ENCODE measurements at places on chromosomes 12 and 14.

- no peak for DNase-seq
Observed at GRCh38 chr12:23827353-23827752, 122.1 kb downstream of the SOX5 start.

- no peak for DNase-seq
Observed at GRCh38 chr12:47270782-47271664, 191.3 kb upstream of the AMIGO2 start.

- no peak for DNase-seq
Observed at GRCh38 chr14:50978529-50978871, 34.2 kb upstream of the PYGL start.

DNA sequence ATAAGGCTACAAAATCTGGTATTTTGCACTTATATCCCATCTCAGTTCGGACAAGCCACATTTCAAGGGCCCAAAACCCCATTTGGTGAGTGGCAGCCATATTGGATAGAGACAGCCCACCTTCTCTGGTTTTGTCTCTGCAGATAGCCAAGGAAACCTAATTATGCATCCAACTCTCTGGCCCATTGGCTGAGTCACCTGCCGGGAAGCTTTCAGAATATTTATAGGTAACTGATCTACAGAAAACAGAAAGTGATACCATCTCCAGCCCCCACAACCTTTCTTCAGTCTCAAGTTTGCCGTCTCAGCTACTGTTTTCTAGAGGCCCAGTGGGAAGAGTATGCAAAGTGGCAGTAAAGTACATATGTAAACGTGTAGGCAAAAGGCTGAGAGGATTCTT lies 33.7 kb upstream of the PPP1CC start:
- DNase-seq, result no peak

DNA sequence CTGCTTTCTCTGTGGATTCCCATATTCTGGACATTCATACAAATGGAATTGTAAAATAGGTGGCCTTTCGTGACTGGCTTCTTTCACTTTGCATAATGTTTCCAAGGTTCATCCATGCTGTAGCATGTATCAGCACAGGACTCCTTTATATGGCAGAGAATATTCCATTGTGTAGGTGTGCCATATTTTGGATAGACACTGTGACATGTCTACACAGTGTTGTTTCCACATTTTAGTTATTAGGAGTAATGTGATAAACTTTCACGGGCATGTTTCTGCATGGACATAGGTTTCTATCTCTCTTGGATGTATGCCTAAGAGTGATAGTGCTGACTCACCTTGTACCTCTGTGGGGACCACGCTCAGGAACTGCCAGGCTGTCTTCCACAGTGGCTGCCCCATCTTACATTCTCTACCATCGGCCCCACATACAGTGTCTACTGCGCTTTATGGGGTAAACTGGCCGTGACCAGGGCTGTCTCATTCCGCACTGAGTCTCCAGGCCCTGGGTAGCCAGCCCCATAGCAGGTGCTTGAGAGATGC lies 7.1 kb upstream of the KRT84 start:
- no peak for DNase-seq

DNA sequence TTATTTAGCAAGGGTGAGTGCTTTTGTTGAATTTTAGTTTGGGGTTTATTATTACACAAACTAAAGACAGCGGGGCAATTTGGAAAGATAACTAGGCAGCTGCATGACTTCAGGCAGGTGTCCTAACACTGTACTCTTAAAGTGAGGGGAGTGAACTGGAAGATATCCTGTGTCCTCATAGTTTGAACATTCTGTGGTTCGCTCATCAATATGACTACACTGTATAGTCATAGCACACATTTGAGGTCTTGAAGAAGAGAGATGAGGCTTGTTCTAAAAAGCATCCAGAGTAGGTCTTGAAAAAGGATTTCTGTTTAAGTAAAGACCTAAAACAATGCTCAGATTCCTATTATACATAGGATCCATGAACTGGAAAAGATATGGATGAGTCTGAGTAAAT lies 1.7 kb upstream of the MAP3K9 start:
- DNase-seq, result no peak

DNA sequence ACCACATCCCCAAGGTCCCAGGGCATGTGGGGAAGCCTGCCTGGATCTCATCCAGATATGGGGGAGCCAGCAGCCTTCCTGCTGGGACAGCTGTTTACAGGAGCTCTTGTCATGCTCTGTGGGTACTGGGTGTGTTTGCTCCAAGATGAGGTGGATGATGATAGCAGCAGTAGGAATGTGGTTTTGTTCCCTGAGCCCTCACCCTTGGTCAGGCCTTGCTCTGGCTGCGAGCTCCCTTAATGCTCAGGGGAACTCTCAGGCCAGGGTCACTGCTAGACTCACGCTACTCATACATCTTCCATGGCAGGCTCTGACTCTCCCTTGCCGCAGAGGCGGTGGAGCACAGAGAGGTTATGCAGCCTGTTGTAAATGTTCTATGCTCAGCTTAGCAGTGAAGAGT lies 990.3 kb downstream of the AACS start:
- no peak for DNase-seq

GRCh38 chr12:62930546-62931425 lies 4.2 kb downstream of the PPM1H start:
- no peak for DNase-seq

DNA sequence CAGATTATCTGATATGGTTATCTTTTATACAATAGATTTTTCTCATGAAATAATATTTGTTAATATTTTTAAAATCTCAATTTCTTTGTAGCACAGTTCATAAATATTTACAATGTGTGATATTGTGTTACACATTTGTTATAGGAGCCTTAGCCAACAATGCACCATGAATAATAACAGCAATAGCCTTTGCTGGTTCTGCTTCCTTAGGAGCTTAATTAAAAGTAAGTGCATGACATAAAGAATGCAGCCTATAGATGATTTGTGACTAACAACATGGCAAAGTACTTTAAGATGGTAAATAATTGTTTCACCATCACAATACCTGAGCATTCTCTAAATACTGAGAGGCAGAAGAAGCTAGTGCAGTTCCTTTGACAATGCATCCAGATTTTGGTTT lies 156.3 kb upstream of the RASSF8 start:
- no peak for DNase-seq

DNA sequence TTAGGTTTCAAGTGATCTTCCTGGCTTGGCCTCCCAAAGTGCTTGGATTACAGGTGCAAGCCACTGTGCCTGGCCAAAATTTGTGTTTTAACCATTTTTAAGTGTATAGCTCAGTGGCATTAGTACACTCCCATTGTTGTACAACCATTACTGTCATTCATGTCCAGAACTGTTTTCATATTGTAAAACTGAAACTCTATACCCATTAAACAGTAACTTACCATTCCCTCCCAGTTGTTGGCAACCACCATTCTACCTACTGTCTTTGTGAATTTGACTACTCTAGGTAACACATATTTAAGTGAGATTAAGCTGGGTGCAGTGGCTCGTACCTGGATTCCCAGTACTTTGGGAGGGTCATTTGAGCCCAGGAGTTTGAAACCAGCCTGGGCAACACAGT lies 67.3 kb upstream of the KCNH3 start:
- DNase-seq, result no peak

DNA sequence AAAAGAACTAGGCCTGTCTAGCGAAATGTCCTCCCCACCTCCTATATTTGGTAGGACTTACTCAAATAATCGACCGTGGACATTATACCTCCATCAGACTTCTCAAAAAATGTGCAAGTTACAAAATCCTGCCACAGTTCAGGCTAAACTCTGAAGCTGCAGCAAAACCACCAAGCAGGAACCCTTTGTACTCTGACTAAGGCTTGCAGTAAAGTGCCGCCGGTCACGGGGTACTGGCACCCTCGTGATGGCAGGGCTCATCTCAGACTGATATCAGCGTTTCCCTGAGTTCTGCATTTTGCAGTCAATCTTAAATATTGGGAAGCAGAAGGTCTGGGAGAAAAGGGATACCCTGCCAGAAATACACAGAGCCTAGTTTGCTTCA lies 17.1 kb downstream of the SLC11A2 start:
- peak; percentile 93 for DNase-seq

- no peak for DNase-seq
Observed at GRCh38 chr12:122835750-122836026, 431 bp downstream of the HIP1R start.

DNA sequence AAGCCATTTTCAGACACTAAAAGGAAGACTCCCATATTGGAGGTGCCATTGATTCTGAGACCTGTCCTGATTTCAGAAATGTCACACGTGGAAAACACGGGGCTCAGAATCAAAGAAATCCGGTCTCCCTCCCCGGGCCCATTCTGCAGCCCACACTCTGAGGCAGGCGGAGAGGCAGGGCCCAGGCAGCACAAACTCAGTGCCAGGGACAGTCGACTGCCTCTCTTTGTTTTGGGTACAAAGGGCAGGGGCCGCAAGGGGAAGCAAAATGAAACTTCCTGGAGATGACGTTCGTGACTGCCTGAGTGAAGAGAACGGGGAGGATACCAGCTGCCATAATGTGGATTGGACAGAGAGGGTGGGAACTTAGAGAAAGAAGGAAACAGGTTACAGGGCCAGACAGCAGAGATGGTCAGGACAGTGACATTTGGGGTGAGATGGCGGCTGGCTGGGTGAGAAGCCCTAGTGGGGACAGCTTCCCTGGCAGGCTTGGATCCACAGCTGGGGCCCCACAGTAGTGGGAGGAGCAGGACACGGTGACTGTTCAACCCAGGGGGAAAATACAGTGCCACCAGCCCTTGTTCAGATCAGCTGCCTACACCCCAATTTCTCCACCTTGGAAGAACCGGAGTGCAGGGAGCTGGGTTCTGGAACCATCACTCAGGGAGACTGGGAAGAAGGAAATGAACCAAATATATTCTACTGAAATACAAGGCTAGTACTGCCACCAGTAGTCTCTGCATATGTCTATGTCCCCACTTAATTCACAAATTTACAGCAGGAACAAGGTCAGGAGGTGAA lies 8.1 kb downstream of the GAPDH start:
- no peak for DNase-seq

DNA sequence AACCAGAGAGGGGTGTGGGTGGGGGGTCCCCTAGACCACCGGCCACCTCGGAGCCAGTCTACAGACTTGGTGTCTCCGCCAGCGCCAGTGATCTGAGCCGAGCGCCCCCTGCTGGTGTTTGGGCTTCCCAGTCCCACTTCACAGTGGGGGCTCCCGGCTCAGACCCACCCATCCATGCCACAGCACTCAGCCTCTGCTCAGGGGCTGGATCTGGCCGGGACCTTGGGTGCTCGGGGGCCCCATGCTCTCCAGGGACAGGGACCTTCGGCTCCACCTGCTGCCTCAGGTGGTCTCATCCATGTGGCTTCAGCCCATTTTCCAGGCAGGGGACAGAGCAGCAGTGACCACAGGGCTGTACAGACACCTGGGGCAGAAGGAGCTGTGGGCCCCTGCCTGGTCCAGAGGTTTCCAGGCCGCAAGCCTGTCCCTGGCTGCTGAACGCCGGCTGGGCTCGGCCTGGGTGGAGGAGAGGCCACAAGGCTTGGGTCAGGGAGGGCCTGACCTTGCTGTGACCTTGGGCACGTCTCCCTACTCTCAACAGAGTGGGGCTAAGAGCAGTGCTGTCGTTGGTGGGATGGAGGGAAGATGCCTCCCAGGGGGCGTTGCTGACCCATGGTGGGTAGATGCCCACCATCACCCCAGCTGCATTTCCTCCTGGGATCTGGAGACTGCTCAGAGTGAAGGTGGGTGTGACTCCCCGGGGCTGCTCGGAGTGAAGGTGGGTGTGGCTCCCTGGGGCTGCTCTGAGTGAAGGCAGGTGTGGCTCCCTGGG lies 86.3 kb downstream of the KIF26A start:
- DNase-seq, result no peak

DNA sequence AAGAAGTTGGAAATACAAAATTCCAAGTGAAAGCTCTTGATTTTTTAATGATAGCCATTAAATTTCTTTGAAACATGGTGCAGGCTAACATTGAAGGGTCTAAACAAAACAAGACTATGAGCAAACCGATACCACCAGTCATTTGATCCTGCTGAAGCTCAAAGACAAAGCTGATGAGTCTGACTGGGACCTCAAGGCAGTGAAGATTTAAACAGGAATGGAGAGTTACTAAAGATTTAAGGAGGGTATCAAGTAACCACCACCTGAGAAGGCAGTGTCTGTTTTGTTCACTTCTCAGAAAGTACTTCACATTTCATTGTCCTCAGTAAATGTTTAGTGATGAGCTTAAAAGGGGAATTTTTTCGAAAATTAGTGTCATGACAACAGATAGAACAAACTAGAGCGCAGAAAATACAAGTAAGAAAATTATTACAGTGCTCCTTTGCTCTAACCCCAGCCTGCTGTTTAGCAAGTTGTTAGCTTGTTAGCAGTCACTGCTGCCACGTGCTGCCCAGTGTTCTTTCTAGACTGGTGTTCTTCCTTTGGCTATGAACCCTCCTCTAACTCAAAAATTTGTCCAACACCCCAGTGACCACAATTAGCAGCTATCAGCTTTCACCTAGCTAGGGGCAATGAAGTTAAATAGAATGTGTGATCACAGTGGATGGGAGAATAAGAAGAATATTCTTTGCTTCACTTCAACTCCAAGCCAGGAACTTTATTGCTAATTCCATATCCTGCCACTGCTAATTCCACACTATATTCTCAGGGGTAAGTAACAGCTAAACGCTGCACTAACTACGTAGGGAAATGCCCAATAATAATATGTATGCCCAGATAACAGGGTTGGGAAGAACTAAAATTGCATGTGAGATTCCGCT lies 41.1 kb downstream of the YAF2 start:
- DNase-seq, result no peak

GRCh38 chr12:73017981-73018380 lies 745.8 kb downstream of the TRHDE start:
- no peak for DNase-seq

DNA sequence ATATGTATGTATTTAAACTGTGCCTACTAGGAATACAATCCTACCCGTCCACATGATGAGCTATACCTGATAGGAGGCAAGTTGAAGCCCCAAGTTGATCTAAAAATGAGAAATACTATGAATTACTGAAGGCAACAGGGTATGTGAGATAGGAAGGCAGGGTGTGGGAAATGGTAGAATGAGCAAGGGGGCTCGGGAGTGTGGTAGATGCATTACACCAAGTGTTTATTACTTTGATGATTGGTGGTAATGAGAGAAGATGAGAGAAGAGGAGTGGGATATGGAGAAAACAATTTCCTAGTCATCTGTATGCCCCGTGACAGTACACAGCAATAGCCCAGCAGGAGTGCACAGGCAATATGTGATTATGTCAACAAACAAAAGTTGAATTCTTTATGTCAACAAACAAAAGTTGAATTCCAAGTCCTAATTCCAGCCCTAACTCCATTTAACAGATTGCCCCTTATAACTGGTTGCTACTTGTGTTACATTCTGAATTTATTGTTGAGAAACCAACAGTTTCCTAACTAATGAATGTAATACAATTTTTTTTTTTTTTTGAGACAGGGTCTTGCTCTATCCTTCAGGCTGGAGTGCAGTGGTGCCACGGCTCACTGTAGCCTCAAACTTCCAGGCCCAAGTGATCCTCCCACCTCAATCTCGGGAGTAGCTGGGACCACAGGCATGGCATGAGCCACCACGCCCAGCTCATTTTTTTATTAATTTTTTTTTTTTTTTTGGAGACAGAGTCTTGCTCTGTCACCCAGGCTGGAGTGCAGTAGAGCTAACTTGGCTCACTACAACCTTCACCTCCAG lies 2.5 kb downstream of the LPCAT3 start:
- DNase-seq, result no peak
